ENCODE measurements at places on chromosomes 11 and 22.

- DNase-seq = no peak
Measured at GRCh38 chr11:121841487-121842191, 274.4 kb downstream of the BLID start.

GRCh38 chr11:115693002-115693401 lies 188.8 kb upstream of the CADM1 start:
- no peak for DNase-seq

DNA sequence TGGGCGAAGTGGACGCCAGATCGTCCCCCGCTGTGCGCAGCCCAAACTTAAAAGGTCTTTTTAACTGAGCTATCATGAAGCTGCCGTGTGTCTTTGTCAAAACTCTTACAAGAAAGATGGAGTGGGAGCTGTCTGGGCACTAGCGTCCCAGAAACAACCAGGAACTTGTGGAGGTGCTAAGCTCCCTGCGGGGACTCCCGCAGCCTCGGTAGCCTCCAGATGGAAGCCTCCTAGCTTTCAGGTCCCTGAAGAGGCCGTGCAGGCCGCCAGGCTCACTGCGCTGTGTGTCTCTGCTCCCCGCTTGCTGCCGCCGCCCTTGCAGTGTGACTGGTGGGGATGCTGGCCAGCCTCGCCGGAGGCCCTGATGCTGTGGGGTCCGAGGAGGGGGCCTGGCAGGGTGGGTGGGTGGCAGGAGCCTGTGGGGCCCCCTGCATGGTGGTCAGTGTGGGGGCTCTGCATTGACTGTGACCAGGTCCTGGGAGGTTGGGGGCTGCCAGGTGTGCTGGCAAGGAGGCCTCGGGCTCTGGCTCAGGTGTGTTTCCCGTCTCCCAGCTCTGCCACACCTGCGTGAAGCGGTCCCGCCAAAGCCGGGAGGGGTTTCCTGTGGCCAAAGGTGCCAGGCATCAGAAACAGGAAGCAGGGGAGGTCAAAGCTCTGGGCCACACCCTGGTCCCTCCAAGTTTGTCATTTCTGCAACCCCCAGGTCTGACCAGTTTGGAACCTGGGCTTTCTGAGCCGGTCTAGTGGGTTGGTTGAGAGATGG lies 1.2 kb downstream of the TRABD start:
- DNase-seq = no peak

- no peak for DNase-seq
Measured at GRCh38 chr22:21106000-21106399, 60.3 kb downstream of the LRRC74B start.

- no peak for DNase-seq
Measured at GRCh38 chr22:42273855-42274451, 3.5 kb upstream of the TCF20 start.

DNA sequence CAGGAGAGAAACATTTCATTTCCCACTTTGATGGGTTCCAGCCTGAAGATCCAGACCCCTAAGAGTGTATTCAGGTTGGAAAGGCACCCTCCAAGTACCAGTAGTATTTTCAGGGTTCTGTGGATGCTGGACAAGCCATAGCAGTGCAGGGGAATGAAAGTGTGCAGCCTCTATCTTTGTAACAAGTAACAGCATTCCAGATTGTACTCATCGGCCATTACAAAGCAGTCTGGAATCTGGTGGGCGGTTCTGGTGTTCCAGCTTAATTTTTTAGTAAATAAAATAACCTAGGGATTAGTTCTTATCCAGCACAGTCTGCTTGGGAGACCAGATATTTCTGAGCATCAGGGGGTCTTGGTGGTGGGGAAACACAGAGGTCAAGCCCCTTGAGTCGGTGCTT lies 22.6 kb downstream of the APLNR start:
- DNase-seq = no peak

- no peak for DNase-seq
Measured at GRCh38 chr11:72085621-72086351, 5.1 kb downstream of the LRRC51 start.

GRCh38 chr11:113278481-113278880 lies 35.9 kb upstream of the TTC12 start:
- DNase-seq = no peak

GRCh38 chr11:130545449-130546072 lies 97.1 kb downstream of the ADAMTS15 start:
- no peak for DNase-seq

DNA sequence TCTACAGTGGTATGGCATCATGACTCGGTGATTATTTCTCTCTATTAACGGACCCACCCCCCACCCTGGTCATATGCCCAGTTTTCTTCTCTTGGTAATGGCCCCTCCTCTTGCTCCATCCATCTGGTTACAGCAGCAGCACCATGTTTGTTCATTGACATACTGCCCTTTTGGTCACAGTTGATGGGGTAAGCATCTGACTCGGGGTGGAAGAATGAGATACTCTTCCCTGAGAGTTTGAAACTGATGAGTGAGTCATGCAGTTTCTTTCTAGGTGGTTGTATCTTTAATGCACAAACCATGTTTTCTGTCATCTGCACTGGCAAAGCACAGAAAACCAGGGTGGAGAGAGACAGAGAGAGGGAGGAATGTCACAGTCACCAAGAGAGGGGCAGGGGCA lies 126.0 kb downstream of the SYN3 start:
- no peak for DNase-seq

DNA sequence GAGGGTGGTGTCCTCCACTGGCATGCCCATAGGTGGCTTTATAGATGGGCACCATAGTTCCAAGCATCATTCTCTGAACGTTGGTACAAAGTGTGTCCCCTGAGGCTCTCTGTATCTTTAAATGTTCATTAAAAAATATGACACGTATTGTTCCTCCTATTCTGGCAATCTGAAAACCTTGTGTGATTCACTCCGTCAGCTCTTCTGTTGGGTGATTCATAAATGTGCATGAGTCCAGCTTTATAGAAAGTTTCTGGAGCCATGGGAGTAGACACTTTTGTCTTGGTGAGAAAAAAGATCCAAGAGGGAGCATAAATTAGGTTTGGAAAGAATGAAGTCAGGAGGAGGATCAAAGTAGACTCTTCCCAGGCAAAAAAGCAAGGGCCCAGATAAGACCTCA lies 728.8 kb downstream of the NELL1 start:
- DNase-seq = no peak

GRCh38 chr11:12531020-12531419 lies 143.2 kb upstream of the TEAD1 start:
- no peak for DNase-seq

- no peak for DNase-seq
Measured at GRCh38 chr11:27355575-27356104, 7.4 kb downstream of the CCDC34 start.

- no peak for DNase-seq
Measured at GRCh38 chr11:74162681-74163467, 7.9 kb downstream of the C2CD3 start.

Data from SIG-M5 (cell line).